Activated CD4-positive, alpha-beta T cell treated with anti-CD3 and anti-CD28 coated beads, Interleukin-2, amount 10 ng/mL, durations not matched to agents 7 days and 5 days (primary cell): ENCODE measurements at places on chromosomes 7 and 10. TPM values are rescaled to one million over a fixed set of nuclear protein-coding genes. Genes with fewer than 3 reads are reported as not detected.
A peak's percentile ranks its signal among the peaks of the same experiment; 100 is the strongest.

The GSTO2 gene
- total RNA-seq = 1.3 TPM

- no peak for DNase-seq
Measured at GRCh38 chr7:43768201-43768886, 9.9 kb downstream of the BLVRA start.

- DNase-seq = no peak
Measured at GRCh38 chr10:82778908-82779307, 903.9 kb downstream of the NRG3 start.

- no peak for DNase-seq
Measured at GRCh38 chr10:51224671-51225161, 150.4 kb downstream of the PRKG1 start.

The PNLIPRP2 gene
- total RNA-seq = not detected

DNA sequence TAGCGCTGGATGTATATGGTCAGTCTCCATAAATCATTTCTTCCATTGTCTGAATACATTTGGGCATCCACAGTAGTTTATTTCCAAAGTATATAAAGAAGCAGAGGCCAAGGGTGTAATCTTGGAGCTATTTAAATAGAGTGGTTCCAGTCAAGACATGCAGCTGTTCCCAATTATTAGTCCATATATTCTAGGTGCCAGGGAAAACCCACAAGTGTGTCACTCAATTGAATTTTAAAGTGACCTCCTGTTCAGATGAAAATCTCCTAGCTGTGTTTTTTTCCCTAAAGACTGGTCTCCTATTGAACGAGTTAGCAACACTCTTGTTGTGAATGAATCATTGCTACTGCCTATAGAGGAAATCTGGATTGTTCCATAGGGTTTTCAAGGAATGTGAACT lies 260.2 kb upstream of the BMPER start:
- DNase-seq = no peak

The SPDYE11 gene
- total RNA-seq = not detected

DNA sequence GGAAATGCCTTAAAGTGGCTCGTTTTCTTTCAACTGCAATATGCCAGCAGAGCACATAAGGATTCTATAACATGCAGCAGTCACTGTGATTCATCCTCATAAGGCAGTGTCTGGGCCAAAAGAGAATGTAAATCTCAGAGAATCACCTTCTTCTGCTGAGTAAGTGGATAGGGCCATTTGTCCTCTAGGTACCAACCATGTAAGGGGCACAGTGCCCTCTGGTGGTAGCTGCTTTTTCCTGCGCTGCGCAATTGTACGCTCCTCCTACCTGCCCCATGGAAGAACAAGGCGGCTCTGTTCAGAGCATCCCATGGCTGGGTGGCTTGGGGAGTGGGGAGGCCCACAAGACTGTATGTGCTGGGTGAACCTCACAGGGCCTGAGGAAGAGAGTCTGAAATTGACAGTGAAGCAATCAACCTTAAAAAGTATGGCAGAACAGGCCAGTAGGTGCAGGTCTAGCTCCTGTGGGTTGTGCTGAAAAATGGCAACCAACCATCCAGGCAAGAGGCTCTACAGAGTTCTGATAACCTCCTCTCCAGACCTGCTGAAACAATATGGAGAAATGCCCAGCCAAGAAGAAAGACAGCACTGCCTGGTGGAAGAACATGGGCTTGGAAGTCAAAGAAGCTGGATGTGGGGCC lies 78.6 kb upstream of the C10orf90 start:
- peak; percentile 57 for DNase-seq

- DNase-seq = peak; percentile 71
Measured at GRCh38 chr7:90403174-90404113, at the start of gene CLDN12. Gene CLDN12, plus strand, starts transcription at chr7:90403461. Its CDS starts 9,216 bp downstream, at chr7:90412677.
